Activated CD4-positive, alpha-beta T cell treated with anti-CD3 and anti-CD28 coated beads, Interleukin-2, amount 10 ng/mL, durations not matched to agents 7 days and 5 days (primary cell): ENCODE measurements at places on chromosomes 6 and 20. TPM values are rescaled to one million over a fixed set of nuclear protein-coding genes. Genes with fewer than 3 reads are reported as not detected.

DNA sequence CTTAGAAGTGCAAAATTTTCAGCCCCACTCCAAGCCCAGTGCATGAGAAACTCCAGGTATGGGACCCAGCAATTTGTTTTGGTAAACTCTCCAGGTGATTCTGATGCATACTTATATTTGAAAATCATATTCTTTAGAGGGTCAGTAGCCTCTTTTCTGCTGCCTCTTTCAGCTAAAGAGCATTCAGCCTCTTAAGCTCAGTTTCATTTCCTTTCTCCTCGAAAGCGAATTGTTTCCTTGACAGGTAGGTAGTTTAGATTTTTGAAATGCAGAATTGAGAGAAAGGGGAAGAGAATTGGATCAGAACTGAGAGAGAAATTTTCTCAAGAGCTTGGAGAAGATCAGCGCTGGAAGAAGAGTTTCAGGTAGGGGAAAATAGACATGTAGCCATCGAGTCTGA lies 995.8 kb upstream of the FLRT3 start:
- DNase-seq, result no peak

GRCh38 chr6:44837741-44838140 lies 450.2 kb downstream of the CDC5L start:
- no peak for DNase-seq

DNA sequence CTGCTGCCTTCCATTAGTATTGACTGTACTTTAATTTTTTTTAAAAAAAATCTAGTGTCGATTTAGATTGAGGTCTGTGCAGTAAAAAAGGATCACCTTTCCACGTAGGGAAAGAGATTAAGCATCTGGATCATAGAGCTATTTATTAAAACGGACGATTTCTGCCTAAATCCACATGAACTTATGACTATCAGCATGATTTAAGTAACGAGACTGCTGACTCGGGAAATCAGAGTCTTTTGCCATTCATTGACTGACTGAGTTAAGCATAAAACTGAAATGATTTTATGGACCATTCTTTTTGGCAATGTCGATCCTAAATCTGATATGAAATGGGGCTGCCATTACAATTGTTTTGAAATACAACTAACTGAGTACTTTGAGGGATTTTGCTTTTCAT lies 261.7 kb downstream of the SAMD5 start:
- no peak for DNase-seq

SIRPB2 gene
- total RNA-seq, result not detected

DNA sequence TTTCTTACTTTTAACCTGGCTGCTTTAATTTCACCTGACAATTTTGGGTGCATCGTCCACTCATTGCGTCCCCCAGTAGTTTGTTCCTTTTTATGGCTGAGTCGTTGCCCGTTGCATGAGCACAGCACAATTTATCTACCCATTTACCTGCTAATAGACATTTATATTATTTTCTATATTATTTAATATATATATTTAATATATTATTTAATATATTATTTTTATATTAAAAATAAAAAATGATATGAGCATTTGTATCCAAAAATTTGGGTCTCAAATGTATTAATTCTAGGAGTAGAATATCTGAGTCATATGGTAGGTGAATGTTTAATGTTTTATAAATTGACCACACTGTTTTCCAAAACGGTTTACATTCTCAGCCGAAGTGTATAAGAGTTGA lies 300.2 kb downstream of the THBS2 start:
- DNase-seq, result no peak
